ENCODE measurements at places on chromosomes 7 and 10. TPM values are rescaled to one million over a fixed set of nuclear protein-coding genes. Genes with fewer than 3 reads are reported as not detected.

GRCh38 chr7:39133088-39133487 is 155.4 kb downstream of the POU6F2 start:
- DNase-seq: no peak

- no peak for DNase-seq
These were observed 69.7 kb downstream of the HTR7 start for GRCh38 chr10:90788199-90788491.

- no peak for DNase-seq
These were observed 825 bp downstream of the TMEM176A start for GRCh38 chr7:150801242-150801945.

DNA sequence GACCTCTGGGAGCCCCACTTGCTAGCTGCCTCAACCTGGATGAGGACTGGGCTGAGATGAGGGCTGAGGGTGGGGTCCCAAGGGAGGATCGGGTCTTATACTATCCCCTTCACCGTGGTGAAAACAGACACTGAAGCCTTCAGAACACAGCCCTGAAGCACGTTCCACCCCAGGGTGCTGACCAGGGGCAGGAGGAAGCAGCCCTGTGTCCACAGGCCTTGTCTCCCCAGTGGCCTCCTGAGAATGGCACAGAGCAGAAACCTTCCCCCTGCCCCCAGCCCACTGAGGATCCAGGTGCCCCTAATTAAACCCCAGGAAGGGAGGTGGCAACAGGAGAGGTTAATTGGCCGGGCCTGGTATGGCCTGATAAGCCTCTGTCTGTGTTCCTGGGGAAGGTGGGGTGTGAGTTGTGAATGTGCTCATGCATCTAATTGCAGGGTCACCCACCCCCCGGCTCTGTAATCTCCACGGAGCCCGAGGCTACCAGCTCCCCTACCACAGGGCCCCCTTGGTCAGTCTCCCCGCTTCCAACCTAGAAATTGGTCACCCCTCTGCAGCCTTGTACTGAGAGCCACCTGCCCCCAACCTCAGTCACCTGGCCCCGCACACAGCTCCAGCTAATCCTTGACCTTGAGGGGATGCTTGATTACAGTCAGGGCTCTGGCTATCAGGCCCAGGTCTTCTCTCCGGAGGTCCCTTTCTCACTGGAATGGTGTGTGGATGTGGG is 159.0 kb upstream of the UNC5B start:
- no peak for DNase-seq

GRCh38 chr10:73900064-73900463 is 10.9 kb upstream of the PLAU start:
- DNase-seq: no peak

The LEP gene
- total RNA-seq: not detected

The NUTM2B gene
- total RNA-seq: 0.18 TPM

The ICA1 gene
- total RNA-seq: 1.3 TPM

- no peak for DNase-seq
These were observed at the start of gene NPFFR1 for GRCh38 chr10:70283445-70284399. TSS of gene NPFFR1 (minus strand) at chr10:70284004. CDS start at chr10:70283676, 328 bp downstream.

DNA sequence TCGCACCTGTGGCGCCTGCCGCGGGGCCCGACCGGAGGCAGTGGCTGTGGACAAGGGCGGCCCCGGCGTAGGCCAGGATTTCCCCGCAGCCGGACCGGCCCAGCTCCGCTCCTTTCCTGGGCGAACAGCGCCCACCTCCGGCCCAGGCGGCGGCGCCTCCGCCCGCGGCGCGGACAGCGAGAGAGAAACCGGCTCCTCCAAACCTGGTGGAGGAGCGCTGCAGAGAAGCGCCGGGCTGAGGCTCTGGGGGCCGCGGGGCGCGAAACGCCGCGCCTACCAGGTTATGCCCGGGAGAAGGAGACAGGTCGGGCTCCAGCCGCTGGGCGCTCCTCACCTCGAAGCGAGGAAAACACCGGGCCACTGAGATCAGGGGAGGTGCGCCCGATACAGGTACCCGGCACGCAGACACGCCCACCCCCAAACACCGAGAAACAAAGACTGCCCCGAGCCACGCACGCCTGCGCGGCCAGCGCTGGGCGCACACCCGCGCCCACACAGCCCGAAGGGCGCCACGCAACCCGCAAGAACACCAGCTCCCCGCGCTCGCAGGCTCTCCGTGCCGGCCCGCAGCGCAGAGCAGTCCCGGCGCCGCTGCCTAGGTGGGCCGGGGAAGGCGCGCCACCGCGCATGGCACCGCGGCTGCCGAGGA is 3.3 kb downstream of the GRID1 start:
- peak; percentile 28 for DNase-seq

DNA sequence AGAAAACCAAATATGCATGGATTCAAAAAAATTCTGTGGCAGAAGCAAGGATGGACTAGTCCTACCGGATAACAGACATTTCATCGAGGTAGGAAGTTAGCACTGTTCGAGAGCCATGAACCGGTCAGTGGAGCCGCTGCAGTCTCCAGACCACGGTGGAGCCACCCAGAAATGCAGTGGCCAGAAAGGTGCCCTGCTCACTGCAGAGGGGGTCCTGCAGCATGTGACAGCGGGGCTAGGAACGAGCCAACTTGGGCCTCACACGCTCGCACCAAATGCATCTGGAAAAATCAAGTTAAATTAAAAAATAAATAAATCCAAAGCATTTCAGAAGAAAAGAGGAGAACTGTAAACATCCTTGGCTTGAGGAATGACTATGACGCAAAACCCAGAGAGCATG is 13.1 kb upstream of the CFAP46 start:
- DNase-seq: no peak

DNA sequence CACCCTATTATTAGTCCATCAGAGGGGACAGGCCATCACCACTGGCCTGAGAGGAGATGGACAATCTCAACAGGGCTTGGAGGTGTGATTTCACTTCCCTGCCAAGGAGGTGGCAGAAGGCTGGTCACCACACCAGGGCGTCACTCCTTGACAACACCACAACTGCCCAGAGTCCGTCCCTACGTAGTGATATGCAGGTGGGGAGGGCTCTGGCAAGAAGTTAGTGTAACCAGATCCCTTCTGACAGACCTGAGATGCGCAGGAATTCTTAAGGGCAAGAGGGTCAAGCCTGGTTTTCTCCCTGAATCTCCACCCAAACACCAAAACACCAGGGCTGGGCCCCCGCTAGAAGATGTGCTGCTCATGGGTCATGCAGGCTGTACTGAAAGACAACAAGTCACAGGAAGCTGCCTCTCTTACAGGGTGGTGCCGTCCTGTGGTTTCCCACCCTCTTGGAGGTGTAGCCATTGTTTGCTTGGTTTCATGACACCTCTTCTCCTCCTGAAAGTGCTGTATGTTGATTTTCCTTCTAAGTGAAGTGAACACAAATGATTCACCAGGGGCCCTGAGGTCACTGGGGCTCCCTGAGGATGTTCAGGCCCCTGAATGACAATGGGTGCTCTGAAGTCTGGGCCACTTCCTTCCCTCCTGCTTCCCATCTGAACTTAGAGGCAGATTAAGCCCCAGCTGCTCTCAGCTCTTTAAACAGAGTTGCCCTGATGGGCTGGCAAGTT is 27.1 kb downstream of the ATXN7L1 start:
- peak; percentile 91 for DNase-seq

GRCh38 chr10:108591417-108591816 is 1331.9 kb downstream of the XPNPEP1 start:
- no peak for DNase-seq

The CPA4 gene
- total RNA-seq: not detected

The GPR15LG gene
- total RNA-seq: not detected

The INA gene
- 0.25 TPM for total RNA-seq

The NYAP1 gene
- 0.32 TPM for total RNA-seq

- no peak for DNase-seq
These were observed 182.8 kb downstream of the DIP2C start for GRCh38 chr10:506451-507354.

The MUC12 gene
- total RNA-seq: 0.54 TPM

DNA sequence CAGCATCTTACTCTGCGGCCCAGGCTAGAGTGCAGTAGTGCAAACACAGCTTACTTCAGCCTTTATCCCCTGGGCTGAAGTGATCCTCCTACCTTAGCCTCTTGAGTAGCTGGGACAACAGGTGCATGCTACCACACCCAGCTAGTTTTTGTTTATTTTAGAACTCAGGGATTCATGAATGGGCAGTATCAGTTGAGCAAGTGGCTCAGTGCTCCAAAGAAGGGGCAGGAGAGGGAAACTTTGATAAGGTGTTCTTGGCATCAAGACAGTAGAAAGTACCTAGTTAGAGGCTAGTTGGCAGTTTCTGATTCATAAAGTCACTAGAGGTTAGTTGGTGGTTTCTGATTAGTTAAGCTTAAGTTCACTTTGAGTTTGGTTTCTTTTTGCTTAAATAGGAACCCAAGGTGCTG is 18.4 kb downstream of the TRIM24 start:
- no peak for DNase-seq

DNA sequence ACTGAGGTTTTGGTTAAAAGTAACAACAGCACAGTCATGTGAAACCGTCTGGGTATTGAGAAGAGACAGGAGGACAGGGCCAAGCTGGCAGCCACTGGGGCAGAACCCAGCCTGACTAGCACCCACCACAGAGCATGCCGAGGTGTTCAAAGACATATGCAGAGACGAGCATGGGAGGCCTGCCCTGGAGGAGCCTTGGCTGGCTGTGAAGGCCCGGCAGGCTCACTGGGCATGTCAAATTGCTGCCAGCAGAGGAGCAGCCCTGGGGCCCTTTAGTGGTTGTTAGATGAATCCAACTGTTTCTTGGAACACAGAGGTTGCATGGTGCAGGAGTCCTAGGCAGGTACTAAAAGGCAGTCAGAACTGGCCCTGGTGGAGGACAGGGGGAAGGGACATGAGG is 5.0 kb upstream of the GDF2 start:
- no peak for DNase-seq

DNA sequence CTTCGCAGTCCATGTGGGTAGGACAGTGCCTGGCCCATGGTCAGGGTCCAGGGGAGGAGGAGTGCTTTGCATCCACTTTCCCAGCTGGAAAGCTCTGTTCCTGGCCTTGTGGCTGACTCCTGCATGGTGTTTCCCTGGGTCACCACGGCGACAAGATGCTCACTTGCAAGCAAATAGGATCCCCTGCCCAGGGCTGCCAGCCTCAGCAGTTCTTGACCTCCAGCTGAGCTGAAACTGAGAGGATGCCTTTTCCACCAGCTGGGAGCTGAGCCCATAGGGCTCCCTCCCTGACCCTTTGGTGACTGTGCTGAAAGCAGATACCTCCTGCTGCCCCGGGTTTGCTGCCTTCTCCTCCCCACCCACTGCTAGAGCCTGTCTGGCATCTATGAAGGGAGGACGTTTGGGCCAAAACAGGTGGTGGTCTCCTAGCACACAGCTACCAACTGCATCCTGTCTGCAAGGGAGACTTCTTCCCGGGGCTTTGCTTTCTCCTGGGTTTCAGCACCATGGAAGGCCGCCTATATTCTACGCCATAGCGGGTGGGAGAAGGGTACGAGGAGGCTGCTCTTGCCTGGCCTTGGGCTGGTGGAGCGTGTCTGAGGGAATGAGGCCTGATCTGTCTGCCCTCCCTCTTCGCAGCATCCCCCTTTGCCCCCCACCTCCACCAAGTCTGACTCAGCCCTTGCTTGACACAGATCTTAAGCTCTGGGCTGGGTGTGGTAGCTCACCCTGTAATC is 34.4 kb downstream of the UBTD1 start:
- no peak for DNase-seq

- no peak for DNase-seq
These were observed 742.9 kb downstream of the SORCS3 start for GRCh38 chr10:105383978-105384377.

- DNase-seq: peak; percentile 22
These were observed 2.1 kb upstream of the ADD3 start for GRCh38 chr10:110005719-110006118.

GRCh38 chr10:49118430-49119074 is 3.2 kb upstream of the VSTM4 start:
- DNase-seq: no peak

The TMEM270 gene
- total RNA-seq: not detected

DNA sequence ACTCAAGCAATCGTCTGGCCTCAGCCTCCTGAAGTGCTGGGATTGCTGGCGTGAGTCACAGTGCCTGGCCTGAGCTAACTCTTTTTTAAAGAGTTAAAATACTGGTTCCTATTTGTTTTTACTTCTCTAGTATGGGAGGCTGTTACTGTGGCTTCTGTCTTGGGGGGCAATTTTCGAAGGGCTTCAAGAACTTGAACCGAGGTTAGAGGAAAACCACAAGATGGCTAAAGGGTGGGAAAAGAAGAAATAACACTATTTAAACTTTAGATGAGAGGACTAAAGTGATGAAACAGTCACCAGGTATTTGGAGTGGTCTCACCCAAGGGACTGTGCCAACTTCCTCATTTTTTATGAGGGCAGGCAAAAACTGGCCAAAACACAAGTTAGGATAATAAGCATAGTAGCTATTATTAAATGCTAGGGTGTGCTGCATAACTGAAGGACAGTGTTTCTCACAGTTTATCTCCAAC is 17.8 kb downstream of the MET start:
- DNase-seq: no peak

The OR2A12 gene
- total RNA-seq: not detected

GRCh38 chr7:47432671-47433563 is 149.0 kb downstream of the TNS3 start:
- DNase-seq: no peak

The AGAP9 gene
- 3.6 TPM for total RNA-seq

- DNase-seq: no peak
These were observed 526.7 kb upstream of the NRP1 start for GRCh38 chr10:33861016-33861704.

- DNase-seq: no peak
These were observed 31.2 kb downstream of the JAKMIP3 start for GRCh38 chr10:132096863-132097478.

DNA sequence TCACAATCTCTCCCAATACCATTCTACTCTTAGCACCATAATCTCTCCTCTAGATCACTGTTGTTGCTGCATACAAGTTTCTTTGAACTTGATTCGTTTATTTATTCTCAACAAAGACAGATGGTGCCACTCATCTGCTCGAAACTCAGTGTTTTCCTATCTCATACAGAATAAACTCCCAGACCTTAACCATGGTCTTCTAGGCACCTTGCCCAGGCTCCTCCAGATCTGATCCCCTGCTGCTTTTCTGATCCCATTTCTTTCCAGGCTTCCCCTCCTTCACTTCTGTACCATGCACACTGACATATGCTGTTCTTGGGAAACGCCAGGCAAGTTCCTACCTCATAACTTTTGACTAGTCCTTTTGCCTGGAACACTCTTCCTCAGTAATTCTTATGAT is 645.7 kb downstream of the DNAJB9 start:
- DNase-seq: no peak

The TEX47 gene
- total RNA-seq: not detected

- no peak for DNase-seq
These were observed 20.2 kb downstream of the ZMIZ2 start for GRCh38 chr7:44768628-44769371.

GRCh38 chr10:10361301-10361885 is 656.3 kb upstream of the CELF2 start:
- DNase-seq: no peak

GRCh38 chr10:109277456-109277855 is 645.9 kb downstream of the XPNPEP1 start:
- no peak for DNase-seq

DNA sequence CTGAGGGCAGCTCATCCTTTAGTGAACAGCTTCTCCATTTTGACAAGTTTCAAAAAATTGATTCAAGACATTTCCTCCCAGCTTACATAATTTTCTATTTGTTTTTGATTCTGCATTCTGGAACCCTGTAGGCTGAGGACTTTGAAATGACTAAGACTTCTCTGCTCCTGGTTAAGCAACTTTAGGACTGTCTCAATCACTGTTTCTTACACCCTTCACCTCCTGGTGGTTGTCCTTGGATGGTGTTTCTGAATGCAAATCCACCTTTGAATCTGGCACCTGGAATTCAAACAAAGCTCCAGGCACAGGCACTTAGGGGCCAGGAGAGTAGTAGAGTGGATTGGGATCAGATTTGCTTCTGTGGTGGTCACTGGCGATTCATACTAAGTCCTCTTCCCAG is 595.5 kb downstream of the LRMDA start:
- DNase-seq: no peak

Data from activated CD8-positive, alpha-beta T cell treated with anti-CD3 and anti-CD28 coated beads for 36 hours (primary cell).